ENCODE measurements at places on chromosomes 11 and 22. TPM values are rescaled to one million over a fixed set of nuclear protein-coding genes. Genes with fewer than 3 reads are reported as not detected.

DNA sequence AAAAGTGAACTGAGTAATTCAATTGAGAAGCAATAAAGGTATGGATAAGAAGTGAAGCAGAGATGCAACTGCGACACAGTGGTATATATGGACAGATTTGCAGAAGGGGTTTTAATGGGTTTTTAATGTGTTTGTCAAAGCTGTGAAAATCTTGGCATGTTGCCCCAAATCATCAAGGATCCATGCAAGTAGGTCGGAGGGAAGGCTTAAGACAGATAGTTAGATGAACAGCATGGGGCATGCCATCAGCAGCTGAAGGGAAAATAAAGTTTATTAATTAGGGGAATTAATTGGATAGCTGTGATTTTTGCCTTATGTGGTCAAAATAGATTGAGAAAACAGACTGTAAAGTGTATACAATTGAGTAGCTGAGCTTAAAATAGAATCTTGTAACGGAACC lies 840.1 kb downstream of the JRKL start:
- DNase-seq = no peak

- DNase-seq = no peak
These were observed at the start of gene ANO1 for GRCh38 chr11:70078095-70078780. ANO1 (plus strand) TSS chr11:70078317; CDS start chr11:70078607, 290 bp downstream.

Gene APOA4
- total RNA-seq = not detected

Gene ALDH3B2
- total RNA-seq = 3.1 TPM

Gene TNRC6B
- total RNA-seq = 80.1 TPM
